ENCODE measurements at places on chromosomes 3 and 15.

- peak; percentile 74 for DNase-seq
These were observed 210.0 kb downstream of the MYRIP start for GRCh38 chr3:40019376-40019775.

GRCh38 chr3:126548556-126549466 lies 9.9 kb downstream of the C3orf22 start:
- DNase-seq, result no peak

GRCh38 chr3:144175644-144176425 lies 204.2 kb downstream of the DIPK2A start:
- no peak for DNase-seq

DNA sequence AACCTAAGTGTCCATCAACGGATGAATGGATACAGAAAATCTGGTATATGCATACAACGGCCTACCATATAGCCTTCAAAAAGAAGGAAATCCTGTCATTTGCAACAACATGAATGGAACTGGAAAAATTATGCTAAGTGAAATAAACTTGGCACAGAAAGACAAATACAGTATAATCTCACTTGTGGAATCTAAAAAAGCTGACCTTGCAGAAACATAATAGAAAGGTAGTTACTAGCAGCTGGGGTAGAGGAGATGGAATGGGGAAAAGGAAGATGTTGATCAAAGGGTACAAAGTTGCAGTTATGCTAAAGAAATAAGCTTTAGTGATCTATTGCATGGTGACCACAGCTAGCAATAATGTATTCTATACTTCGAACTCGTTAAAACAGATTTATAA lies 444.1 kb downstream of the OCA2 start:
- no peak for DNase-seq

- DNase-seq, result no peak
These were observed 171.8 kb upstream of the PROK2 start for GRCh38 chr3:71956716-71957115.

DNA sequence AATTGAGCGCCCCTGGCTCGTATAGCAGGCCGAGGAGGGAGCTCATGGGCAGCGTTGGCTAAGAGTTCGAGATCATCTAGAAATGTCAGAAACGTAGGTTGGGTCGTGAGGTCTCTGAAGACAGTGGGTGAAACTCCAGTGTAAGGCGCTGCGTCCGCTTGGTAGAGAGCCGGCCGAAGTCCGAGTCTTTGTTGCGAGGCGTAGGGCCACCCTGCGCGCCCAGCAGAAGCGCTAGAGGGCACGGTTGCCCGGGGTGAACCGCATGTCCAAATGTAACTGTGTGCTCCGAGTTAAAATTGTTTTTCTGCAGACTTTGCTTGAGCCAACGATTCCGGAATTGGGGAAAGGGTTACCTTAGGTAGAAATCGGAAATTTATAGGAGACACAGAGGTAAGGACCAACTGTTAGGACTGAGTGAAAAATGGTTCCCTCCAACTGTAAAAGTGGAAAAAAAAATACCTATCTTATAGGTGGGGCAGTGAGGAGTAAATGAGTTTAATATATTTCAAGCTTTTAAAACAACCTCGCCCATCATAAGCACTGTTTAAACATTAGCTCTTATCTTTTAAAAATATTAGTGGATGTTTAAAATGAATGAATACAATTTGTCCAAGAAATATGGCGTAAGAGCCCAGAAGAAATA lies 993 bp upstream of the SIAH2 start:
- peak; percentile 84 for DNase-seq

- DNase-seq, result no peak
These were observed 10.6 kb upstream of the POU1F1 start for GRCh38 chr3:87287011-87287410.

GRCh38 chr15:83174891-83175290 lies 32.7 kb downstream of the HDGFL3 start:
- DNase-seq, result no peak

DNA sequence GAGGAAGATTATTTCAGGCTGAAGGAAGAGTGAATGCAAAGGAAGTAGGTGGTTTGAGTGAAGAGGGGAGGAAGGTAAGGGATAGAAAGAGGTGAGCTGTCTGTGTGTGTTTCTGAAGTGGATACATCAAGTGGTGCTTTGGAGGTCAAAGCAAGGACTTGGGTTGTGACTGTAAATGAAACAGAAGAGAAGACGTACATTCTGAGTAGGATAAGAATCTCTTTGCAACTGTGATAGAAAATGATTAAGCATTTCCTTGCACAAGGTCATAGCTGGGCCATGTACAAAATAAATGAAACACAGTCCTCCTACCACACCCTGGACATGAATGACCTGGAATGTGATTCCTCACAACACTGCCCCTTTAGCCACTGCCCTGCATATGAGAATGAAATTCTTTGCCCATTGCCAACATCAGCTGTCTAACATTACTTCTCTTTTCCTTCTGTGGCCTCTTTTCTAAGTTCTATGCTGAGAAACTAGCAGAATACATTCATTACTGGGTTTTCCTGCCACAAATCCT lies 28.3 kb upstream of the MINDY4B start:
- no peak for DNase-seq

DNA sequence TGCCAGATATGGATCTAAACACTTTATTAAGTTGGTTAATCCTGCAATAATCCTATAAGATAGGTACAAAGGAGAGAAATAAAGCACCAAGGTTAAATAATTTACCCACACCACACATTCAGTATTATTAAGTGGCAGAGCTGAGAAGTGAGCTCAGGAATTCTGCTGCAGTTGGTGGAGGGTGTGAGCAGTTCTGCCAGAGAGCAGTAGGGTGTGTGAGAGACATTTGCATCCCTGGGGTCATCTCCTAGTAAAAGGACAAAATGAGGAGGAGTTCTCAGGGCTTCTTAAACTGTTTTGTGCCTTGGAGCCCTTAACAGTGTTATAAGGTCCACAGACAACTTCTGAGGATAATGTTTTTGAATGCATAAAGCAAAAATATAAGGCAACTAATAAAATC lies 484.5 kb downstream of the TAFA4 start:
- DNase-seq, result no peak

GRCh38 chr3:188839187-188839695 lies 332.5 kb upstream of the TPRG1 start:
- peak; percentile 46 for DNase-seq

- no peak for DNase-seq
These were observed 19.6 kb downstream of the CHRD start for GRCh38 chr3:184399410-184399809.

GRCh38 chr3:157093096-157093495 lies 66.9 kb downstream of the CCNL1 start:
- DNase-seq, result peak; percentile 42

GRCh38 chr3:171234298-171235010 lies 207.9 kb upstream of the SLC2A2 start:
- no peak for DNase-seq

- no peak for DNase-seq
These were observed 35.7 kb downstream of the CDCP1 start for GRCh38 chr3:45110509-45110833.

- DNase-seq, result no peak
These were observed 64.5 kb downstream of the GLDN start for GRCh38 chr15:51405693-51406523.

GRCh38 chr3:30248423-30248822 lies 358.0 kb upstream of the TGFBR2 start:
- peak; percentile 5 for DNase-seq

GRCh38 chr15:101067660-101068522 lies 148.7 kb downstream of the LRRK1 start:
- no peak for DNase-seq

DNA sequence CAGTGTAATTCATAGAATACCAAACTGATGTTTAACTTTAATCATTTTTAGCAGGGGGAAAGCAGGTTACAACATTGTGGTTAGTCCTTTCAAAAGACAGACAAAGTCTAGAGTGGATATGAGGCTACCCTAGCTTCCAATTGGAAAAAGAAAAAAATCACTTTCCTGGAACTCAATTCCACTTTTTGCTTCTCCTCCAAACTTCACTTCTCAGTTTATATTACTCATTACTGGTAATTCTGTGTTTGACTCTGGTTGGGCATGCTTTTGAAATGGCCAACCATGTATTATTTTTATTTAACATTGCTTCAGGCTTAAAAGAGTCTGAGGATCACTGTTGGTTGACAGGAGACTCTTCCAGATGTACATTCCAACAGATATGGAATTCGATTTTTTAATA lies 84.8 kb downstream of the RAP2B start:
- no peak for DNase-seq

DNA sequence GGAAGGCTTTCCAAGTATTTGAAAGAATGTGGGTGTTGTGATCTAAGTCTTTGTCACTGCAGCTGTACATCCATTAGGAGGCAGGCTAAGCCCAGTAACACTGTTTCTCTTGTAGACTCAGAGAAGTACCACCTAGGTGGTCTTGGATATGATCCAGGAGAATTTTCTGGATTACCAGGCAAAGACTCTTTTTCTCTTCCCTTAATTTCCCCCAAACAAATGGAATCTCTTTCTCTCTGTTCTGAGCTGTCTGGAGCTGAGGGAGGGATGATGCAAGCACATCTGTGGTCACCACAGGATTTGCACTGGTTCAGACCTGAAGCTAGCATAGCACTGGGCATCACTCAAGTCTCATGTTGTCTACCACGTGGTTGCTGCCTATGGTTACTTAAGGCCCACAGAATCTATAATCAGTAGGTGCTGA lies 227.6 kb downstream of the NECTIN3 start:
- DNase-seq, result no peak

DNA sequence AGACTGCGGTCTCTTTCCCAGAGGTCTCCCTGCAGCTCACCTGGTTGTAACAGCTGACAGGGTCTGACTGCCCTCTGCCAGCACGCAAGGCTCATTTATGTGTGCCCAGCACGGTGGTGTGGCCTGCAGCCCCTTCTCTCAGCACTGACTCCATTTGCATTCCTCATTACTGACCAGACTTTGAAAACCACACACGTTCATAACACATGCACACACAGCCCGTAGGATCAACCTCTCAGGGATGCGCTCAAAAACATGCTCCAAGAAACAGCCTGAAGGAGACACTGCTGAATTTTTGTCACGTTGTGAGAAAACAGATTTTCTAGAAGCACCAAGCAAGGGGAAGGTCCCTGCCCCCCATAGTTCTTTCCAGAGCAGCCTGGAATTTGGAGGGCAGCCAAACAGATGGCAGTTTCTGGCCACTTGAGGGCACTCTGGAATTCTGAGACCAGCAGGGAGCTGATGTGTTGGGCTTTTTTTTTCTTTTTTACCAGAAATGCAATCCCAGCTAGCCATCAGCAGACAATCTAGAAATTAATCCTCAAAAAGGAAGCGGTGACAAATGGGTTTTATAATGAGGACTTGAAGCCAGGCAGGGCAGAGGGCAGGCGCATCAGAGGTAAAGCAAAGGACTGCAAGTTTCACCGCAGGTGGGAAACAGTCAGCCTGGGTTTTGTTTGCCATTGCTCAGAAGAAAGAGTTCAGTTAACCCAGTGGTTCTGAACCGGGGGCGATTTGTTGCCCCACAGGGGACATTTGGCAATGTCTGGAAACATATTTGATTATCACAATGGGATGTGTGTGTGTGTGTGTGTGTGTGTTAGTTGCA lies 170.5 kb upstream of the PROK2 start:
- DNase-seq, result peak; percentile 59

DNA sequence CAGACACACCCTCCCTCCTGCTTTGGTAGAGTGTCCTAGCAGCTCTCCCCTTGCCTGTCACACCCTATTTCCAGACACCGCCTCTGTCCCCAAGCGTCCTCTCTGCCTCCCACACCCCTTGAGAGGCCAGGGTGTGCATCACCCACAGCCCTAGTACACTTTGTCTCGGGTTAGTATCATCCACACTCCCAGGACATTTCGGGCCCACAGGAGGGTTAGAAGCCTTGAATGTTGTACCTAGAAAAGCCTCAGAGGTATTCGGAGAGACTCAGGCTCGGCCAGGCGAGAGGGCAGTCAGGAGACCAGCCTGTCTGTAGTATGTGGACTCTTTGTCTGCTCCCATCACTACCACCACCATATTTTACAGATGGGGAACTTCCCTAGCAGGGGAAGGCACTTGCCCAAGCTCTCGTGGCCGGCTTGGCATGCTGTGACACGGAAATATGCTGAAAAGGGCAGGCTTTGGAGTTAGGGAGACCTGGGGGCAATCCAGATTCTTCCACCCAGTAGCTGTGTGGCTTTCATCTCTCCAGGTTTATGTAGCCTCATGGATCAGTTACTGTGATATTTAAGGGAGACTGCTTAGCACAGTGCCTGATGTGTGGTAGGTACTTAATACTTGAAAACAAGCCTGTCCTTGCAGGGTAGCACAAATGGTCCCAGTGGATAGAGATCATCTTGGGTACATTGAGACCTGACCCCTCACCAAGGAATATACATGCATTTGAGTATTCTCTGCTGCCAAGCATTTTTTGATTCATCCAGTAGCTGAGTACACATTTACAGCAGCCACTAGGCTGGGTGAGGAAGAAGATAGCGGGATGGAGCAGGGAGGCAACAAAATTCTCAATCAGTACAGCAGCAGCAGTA lies 1.4 kb downstream of the TMEM43 start:
- DNase-seq, result no peak

- no peak for DNase-seq
These were observed 40.7 kb upstream of the TRA2B start for GRCh38 chr3:185978516-185978915.

DNA sequence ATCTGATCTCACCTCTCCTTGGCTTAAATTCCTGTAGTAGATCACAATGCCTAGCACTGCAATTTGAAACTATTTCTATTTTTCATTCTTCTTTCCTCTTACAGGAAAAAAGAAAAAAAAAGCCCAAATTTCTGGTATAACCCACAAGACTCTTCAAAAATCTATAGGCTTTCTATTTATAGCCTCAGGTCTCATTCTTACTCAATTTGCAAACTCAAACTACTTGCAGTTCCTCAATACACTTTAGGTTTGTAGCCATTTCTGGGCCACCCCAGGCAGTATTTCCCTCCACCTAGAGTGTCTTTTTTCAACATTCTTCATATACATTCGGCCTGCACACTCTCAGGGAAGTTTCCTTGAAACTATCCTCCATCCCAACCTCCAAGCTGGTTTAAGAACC lies 169.0 kb downstream of the TBC1D5 start:
- no peak for DNase-seq

GRCh38 chr15:92820236-92821021 lies 79.7 kb upstream of the CHD2 start:
- peak; percentile 94 for DNase-seq

DNA sequence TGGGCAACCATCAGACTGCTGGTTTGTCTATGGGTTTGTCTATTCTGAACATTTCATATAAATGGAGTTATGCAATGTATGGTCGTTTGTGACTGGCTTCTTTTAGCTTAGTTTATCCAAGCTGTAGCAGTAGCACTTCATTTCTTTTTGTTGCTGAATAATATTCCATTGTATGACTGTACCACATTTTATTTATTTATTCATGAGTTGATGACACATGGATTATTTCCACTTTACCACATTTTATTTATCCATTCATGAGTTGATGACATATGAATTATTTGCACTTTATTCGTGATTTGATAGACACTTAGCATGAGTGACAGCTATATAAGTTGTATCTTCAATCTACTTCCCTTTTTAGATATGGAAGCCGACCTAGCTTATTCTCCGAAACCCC lies 70.0 kb downstream of the IQGAP1 start:
- DNase-seq, result no peak

DNA sequence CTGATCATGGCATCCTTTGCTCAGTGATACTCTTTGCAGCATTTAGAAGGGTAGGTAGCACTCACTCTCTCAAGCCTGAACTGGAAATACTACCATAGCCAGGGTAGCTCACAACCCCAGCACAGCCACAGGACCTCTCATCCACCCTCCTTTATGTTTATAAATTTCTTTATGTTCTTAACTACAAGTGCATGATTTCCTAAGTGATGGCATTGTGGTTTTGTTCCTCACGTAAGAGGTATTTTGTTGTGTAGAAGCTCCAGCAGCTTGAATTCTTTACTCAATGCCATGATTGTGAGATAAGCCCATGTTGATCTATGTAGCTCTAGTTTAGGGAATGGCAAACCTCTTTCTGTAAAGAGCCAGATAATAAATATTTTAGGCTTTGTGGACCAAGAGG lies 7.9 kb upstream of the RTP3 start:
- no peak for DNase-seq
